Endothelial cell (in vitro differentiated cells): ENCODE measurements at places on chromosomes 12 and 14.

DNA sequence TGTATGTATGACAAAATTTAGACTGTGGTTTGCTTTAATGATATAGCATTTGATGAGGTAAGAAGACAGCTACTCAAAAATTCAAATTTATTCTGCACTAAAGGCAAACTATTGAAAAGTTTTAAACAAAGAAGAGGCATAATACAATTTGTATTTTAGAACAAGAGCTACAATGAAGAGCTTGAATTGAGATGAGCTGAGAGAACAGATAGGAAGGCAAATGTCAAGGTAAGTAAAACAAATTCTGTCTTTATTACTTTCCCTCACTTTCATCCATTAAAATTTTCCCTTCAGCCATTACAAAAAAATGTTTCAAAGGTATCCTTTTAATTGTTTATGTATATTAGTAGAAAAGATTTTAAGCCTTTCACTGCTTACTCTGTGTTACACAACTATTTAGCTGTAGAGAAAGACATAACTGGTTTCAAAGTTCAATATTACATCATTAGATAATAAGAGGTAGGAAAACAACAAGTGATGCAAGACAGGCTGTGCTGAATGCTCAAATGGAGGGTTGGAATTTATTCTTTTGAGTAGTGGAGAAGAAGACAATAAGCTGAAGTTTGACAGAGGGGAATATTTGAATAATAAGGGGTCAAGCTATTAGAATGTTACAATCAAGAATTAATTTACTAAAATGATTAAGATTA lies 1334.1 kb downstream of the FSCB start:
- DNase-seq, result no peak

DNA sequence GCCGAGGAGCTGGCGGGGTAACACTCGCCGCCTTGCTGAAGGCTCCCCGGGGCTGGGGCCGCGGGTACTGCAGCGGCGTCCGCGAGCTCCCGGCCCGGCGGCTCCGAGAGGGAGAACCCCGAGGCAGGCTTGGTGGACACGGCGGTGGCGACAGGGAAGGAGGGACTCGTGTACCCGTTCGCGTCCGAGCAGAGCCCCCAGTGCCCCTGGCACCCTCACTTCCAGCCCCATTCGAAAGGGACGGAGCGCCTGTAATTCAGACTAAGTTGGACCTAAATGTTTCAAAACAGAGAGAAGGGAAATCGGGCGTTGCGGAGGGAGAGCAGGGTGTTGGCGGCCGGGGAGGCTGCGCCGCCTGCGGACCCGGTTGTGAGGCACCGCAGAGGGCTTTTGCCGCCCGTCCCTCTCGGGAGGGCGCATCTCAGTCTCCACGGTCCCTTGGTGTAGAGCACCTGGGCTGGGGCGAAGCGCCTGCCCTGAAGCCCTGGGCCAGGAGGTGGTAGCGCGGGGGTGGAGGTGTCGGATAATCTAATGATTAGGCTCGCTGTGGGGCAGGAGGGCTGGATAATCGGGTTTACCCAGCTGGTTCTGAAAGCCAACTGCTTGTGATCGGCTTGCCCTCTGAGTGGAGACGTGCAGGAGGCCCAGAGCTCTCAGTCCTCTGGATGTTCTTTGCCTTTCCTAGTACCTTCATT lies 771 bp downstream of the DAAM1 start:
- peak; percentile 44 for DNase-seq

DNA sequence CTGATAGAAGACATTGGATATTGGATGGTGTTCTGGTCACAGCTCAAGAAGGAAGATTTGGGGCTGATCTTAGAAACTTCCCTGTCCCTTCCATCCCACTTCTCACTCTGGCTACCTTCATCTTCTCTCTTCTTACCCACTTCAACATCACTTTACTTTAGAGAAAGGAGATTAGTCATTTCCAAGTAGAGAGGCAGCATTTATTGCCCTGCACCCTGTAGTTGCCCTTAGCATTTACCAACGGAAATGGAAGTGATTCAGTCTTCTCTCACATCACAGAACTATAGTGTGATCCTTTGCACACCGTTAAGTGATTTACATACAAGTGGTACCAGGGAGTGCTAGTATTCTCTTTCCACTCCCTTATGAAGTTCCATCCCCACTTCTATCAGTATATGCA lies 52.4 kb downstream of the PHLDA1 start:
- no peak for DNase-seq

DNA sequence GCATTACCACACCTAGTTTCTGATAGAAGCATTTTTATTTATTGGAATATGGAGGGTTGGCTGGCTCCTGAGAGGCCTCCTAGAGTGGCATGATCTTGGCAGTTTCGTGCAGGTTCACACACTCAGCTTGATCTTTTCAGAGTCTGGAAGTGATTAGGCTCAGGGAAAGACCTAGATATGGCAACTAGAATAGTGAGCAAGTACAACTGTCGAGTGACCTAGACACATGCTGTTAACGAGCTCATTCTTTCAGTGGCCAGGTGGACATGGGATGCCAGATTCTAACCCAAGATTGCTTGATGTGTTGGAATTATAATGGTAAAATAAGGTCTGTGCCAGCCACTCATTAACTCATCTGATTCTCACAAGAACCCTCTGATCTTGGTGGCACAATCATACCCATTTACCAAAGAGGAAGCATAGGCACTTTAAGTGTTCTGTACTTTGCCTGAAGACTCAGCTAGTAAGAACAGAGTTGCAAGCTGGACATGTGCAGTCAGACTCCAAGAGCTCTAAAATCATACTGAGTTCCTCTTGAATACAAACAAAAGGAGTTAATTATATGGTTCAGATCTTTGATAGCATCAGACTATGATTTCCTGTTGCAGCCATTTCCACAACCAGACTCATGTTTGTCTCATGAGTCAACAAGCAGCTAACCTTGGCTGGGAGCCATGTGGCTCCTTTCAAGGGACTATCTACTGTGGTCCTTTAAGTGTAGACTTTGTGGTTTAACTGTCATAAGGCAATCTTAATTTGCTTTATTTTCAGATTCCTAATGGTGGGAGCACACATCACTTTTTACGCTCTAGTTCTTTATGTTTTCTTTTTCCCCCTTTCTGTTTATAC lies 144.2 kb downstream of the PLEKHA5 start:
- no peak for DNase-seq

GRCh38 chr12:77999074-77999715 lies 168.5 kb downstream of the NAV3 start:
- DNase-seq, result no peak

GRCh38 chr14:81138429-81138828 lies 82.3 kb downstream of the GTF2A1 start:
- DNase-seq, result no peak

GRCh38 chr14:93007225-93007997 lies 84.5 kb downstream of the CHGA start:
- no peak for DNase-seq

DNA sequence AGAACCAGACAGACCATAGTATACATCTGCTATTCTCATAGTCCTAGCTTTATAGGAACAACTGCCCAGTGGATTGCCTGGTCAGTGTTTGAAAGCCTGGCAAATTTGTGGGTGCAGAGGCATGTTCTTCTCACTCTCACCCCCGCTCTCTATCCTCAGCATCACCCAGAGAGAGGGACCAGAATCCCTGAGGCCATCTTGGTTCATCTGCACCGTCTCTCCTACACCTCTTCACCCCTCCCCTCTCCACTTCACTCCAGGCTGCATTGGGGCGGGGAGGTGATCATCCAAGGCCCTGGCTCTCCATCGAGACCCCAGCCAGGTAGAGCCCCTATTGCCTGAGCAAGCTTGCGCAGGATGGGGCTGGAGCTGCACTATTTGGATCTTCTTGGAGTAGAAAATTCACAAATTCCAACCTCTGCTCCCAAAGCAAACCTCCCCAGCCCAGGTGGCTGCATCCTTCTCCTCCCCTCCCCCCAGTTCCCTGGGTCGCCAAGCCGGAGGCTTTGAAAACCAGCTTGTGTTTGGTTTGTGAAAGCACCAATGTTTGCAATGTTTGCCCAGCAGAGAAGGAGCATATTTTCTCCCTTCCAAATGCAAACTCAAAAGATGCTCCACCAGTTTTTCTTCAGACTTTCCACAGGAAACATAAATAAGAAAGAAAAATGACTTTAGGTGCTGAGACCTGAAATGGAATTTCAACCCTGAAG lies 18.6 kb upstream of the COL2A1 start:
- DNase-seq, result no peak

- no peak for DNase-seq
These were observed 94.7 kb upstream of the KRR1 start for GRCh38 chr12:75606151-75606550.

DNA sequence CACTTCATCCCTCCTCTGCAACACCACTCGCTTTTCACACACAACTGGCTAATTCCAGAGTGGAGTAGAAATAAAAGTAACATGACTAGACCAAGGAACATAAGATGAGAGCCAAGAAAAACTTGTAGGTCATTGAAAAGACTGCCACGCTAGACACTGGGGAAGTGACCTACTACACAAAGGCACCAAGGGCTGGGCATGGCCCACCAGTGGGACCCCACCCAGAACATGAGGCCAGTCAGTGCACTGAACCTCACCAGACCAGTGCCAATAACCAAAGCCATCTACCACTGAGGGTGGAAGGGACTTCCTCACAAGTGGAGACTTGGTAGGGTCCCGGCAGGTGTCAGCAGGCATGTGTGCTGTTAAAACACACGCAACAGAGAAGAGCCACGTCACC lies 19.7 kb downstream of the FBLN5 start:
- no peak for DNase-seq

- DNase-seq, result no peak
These were observed 28.3 kb downstream of the PUS7L start for GRCh38 chr12:43730283-43730682.

DNA sequence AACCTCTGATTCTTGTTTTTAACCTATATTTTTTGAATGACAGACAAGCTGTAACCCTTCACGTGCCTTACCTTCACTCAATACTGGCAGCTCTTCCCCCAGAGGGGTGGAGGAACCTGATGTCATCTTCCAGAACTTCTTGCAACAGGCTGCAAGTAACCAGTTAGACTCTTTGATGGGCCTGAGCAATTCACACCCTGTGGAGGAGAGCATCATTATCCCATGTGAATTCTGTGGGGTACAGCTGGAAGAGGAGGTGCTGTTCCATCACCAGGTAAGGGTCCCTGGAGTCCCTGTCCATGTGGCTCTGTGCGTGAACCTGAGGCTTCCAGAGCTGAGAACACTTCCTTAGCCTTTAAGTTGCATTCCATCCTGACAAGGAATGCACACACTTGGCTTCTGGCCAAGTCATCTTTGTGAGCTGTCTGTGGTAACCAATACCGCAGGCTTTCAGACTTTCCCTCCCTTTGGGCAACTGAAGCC lies 22.7 kb downstream of the TRAFD1 start:
- no peak for DNase-seq

DNA sequence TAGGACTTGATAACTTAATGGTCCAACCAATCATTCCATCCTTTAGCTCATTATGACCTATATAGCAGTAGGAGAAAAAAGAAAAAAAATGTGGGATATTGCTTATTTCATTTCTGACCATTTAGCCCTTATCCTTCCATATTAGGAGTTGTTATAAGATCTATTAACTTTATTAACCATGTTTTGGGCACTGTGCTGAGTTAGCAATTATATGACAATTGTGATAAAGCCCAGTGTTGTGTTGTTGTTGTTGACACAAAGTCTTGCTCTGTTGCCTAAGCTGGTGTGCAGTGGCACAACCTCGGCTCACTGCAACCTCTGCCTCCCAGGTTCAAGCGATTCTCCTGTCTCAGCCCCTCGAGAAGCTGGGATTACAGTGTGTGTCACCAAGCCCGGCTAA lies 569.7 kb upstream of the FOXG1 start:
- no peak for DNase-seq

DNA sequence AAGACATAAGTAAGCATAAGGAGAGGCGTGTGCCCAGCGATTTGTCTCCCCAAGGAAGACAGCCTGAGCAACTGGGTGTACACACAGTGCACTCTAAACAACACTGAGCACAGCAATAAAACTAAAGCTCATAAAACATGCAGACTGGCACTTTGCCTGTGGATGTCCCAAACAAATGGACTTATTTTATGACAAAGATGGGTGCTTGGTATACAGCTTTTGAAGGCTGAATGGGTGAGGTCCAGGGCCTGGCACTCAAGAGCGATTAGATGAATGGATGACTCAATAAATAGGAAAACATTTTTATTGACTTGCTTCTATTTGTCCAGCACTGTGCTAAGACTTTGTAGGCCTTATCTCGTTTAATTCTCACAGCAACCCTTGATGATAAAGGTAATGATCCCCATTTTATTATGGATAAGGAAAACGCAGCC lies 28.5 kb downstream of the LGMN start:
- DNase-seq, result no peak
